ENCODE measurements at places on chromosomes 1 and 21.

DNA sequence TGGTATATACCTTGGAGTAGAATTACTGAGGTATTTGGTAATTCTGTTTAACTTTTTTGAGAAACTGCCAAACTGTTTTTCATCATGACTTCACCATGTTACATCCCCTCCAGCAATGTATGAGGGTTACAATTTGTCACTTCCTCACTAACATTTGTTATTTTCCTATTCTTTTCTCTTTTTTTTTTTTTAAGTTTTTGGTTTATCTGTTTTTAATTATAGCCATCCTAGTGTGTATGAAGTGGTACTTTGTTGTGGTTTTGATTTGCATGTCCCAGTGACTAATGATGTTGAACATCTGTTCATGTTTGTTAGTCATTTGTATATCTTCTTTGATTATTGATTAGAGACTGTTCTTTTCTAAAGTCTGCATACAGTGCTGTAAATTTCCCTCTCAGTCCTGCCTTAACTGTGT, 147.3 kb downstream of the HS2ST1 start:
- DNase-seq: no peak

DNA sequence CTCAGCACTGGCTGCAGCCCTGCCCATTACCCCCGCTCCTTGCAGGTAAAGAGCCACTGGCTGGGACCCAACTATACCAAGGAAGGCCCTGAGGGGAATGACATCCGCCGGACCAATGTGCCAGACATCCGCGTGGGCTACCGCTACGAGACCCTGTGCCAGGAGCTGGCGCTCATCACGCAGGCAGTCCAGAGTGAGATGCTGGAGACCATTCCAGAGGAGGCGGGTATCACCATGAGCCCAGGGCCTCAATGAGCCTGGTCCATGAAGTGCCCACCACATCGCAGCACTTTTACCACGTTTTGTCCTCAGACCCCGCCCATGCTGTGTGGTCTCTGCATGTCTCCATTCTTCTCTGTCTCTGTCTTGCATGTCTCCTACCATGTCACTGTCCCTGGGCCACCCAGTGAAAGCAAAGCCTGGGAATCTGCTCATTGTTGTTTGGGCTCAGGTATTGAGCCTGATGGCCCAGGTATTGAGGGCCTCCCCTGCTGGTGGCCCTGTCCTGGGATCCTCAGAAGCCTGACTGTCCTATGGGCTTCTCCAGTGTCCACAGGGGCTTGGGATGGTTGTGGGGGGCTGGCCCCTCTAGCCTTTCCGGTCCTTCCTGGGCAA, 11.4 kb downstream of the AMPD2 start:
- DNase-seq: no peak

DNA sequence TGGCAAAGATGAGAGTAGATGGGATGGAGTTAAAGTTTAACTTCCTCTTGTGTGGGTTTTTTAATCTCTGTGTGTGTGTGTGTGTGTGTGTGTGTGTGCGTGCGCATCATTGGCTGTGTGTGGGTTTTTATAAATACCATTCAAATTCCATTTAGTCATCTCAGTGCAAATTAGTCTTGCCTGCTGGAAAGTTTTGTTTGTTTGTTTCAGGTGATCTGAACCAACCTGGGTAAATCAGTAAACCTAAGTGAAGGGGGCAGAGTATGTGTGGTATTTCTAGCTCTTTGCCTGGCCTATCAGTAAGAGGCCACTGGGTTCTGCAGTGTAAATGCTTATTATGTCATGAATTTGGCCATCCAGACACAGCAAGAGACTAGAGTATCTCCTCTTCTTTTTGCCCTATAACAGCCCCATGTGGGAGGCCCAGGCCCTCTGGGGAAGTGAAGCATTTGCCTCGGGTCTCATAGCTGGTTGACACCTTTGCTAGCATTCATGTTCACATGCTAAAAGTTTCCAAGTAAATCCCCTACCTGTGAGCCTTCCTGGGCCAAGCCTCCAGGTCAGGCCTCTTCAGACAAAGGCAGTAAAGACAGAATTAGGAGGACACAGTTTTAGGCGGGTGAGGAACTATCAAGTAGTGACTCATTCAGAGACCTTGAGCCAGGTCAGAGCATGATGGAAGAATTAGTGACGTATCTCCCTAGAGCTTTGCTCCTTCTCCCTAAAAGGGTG, 14.7 kb downstream of the INTS3 start:
- no peak for DNase-seq

DNA sequence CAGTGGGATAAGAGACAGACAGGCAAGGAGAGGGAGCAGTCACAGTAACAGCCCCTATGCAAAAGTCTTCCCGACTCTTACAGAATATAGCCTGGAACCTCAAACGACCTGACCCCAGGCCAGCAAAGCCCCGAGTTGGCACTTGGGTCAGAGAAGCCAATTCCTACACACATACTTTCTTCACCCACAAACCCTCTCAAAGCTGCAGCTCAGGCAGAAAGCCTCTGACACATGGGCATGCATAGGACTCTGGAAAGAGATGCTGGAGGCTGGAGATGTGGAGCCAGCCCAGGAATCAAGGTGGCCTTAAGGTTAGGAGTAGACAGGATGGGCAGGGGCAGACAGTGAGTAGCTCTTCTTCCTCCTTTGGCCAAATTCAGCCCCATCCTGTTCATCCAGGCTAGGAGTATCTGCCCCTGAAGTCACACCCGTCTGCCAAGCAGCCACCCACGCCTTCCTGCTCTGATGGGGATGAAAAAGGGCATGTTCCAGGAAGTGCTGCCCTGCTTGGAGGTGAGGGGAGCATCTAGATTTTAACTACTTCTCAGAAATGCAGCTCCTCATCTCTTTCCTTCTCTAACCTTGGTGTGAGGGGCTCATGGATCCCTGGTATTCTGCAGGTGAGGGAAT, 7.8 kb downstream of the SLC41A1 start:
- DNase-seq: no peak

DNA sequence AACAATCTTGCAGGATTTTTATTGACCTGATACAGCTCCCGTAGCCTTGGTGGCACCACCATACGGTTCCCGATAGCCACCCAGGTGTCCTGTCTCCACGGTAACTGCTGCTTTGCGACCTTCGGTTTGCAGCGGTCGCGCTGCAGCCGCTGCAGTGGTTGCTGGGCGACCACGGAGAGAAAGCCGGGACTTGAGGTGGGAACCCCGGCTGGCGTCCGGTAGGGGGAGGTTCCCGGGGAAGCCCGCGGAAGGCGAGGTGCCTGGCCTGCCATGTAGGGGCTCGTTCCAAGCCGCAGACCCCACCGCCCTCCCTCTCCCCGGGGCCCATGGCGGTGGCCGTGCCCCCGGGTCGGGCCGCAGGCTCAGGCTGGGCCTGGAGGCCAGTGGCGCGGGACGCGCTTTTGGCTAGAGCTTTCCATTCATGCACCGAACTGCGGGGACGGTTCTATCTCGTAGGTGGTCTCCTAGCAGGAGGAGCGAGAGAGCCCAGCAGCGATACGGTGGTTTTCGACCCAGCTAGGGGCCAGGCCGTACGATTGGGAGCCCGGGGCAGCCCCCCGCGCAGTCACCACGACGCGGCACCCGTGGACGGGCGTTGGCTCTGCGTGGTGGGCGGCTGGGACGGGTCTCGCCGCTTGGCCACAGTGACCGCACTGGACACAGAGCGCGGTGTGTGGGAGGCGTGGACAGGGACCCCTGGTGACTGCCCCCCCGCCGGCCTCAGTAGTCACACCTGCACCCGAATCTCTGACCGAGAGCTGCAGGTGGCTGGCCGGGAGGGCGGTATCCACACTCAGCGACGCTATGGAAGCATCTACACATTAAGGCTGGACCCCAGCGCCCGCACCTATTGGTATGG, at the start of gene KLHDC9:
Gene KLHDC9, plus strand, starts transcription at position 152 of the 859 bp plus-strand sequence. Its CDS starts 175 bp downstream, at position 327.
- DNase-seq: peak; percentile 79

GRCh38 chr1:156862997-156863599, 2.4 kb downstream of the NTRK1 start:
- DNase-seq: no peak

DNA sequence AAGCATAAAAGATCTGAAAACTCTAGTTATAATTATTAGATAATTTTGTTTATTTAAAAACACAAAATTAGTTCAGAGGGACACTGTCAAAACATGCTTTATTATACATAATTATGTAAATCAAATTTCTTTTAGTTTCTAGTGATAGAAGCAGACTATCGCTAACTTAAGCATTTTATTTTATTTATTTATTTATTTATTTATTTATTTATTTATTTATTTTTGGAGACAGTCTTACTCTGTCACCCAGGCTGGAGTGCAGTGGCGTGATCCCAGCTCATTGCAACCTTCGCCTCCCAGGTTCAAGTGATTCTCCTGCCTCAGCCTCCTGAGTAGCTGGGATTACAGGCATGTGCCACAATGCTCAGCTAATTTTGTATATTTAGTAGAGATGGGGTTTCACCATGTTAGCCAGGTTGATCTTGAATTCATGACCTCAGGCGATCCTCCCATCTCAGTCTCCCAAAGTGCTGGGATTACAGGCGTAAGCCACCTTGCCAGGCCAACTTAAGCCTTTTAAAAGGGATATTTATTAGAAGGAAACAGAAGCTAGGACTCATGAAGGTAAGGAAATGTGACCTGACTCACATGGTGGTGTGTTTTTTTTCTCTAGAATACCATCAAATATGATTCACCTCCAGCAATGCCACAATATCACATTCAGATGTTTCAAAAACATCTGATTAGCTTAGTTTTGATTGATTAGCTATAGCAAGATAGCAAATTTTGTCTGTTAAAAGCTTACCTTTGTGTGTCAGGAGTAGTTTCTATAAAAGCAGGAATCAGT, 1357.4 kb upstream of the ADGRL4 start:
- DNase-seq: no peak

- DNase-seq: no peak
Observed at GRCh38 chr1:154420961-154421924, 16.1 kb downstream of the IL6R start.
